Stimulated activated CD4-positive, alpha-beta T cell treated with anti-CD3 and anti-CD28 coated beads, Interleukin-12 subunit alpha, Interleukin-12 subunit beta, amount 100 ng/mL, for 24 hours (primary cell): ENCODE measurements at places on chromosomes 7 and 10.
A peak's percentile ranks its signal among the peaks of the same experiment; 100 is the strongest.

GRCh38 chr7:2312267-2312929, 1.8 kb downstream of the SNX8 start:
- DNase-seq = no peak

DNA sequence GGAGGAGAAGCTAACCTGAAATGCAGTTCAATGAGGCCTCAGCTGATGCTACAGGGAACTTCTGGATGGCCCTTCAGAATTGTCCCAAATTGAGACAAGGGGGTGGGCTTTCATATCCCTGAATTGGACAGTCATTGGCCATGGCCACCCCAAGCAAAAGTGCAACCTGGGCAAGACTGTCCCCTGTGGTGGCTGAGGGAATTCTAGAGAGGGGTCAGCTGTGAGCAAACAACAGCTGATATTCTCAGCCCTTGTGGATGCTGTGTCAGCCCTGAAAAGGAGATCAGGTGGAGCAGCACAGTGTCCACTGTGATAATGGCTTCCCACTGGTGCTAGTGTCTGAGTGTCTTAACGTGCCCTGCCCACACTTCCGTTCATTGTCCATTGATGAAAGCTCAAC, 76.6 kb downstream of the SLC16A9 start:
- DNase-seq = no peak

GRCh38 chr10:121296881-121297585, 301.2 kb downstream of the FGFR2 start:
- DNase-seq = no peak

DNA sequence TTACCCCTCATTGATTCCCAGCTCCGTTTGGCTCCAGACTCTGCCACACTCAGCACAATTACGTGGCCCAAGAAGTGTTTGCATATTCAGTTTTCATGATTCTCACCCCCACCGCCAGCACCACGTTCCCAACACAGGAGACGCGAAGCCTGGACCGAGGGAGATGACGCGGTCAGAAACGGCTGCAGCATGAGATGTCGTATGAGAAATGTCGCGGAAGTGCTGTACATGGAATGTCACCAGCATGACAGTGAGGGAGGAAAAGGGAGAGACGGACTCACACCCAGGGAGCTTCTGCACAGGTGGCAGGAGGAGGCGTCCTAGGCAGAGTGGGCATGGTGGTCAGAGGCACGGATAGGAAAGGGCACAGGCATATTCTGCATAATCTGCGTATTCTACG, 188.3 kb downstream of the WDR37 start:
- DNase-seq = no peak

GRCh38 chr7:157423886-157424565, 87.2 kb downstream of the DNAJB6 start:
- no peak for DNase-seq

- no peak for DNase-seq
Measured at GRCh38 chr10:92850185-92850584, 1.9 kb downstream of the EXOC6 start.

DNA sequence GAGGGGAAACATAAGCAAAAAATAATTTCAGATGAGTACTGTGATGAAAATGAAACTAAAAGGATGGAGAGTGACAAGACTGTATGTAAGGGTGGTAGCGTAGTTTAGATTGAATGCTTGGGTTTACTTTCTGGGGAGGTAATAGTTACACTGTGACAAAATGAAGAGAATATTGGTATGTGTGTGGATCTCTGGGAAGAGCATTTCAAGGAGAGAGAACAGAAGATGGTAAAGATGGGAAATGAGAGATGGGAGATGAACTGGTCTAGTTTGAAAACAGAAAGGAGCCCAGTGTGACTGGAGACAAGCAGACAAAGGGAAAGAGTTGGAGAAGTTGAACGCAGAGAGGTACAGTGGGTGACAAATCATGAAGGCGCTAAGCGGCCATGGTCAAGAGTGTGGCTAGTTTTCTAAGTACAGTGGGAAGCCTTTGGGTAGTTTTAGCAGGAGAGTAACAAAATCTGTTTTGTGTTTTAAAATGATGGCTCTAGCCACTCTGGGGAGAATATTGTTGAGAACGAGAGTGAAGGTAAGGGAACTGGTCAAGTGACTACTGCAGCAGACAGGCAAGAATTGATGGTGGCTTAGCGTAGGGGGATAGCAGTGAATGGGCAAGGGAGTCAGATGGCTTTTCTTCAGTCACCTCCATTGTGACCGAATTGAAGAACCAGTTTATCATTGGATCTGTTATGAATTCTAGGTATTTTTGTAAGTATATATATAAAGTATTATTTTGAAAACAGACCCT, 22.6 kb downstream of the PALS2 start:
- no peak for DNase-seq

DNA sequence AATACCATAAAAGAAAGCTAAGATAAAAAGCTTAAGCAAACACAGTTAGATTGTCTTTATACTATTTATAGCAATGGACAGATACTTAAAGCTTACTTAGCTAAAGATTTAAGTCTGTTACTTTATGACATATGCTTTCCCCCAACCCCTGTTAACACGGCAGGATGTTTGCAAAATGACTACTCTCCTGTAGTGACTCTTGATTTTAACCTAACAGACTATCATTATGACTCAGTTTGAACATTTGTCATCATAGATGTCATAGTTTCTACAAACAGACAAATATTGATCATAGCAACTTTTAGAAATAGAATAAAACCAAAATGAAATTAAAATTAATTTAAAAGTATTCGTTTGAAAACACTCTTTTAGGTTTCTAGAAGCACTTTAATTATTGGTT, 7.8 kb upstream of the COMMD3 start:
- no peak for DNase-seq

DNA sequence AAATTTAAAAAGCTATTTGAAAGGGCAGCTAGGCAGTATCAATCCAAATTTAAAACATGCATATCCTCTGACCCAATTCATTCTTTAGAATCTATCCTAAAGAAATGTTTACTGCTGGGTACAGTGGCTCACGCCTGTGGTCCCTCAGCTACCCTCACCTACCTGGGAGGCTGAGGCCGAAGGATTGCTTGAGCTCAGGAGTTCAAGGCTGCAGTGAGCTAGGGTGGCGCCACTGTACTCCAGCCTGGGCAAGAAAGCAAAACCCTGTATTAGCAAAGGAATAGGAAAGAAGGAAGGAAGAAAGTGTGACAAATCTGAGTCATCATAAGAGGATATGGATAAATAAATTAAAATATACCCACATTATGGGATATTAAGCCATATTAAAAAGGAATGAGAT, 36.3 kb downstream of the C7orf33 start:
- no peak for DNase-seq

DNA sequence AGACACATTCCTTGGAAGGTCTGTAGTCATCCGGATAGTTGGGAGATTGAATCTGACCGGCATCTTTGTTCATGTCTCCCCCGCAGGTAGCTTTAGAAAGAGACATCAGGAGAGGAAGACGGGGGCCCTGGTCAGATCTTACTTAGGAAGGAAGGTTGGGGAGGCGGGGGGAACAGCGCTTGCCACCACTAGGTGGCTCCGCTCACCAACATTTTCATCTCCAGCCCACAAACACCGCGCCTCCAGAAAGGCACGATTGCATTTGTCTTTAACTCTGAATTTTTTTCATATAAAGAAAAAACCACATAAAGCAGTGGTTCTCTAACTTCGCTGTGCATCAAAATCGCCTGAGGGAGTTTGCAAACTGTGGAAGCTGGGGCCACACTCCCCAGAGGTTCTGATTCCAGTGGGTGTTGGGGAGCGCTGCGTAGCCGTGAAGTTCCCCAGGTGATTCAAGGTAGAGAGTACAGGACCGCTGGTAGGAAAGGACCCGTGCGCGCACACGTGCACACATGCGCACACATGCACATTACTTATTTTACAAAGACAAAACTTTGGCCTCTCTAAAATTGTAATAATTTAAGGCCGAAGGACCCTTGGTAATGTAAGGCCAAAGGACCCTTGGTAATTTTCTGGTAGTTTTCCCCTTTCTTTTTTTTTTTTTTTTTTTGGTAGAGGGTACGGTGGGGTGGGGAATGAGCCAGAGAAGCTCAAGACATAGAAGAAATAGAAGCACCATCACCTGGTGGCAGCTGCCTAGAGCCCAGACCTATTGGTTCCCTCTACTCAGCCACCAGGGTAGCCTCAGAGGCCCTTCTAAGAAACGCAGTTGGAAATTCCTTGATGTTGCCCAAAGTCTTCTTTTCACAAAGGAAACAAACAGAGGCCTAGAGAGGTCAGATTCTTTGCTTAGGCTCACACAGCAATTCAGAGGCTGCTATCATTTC, 37.4 kb upstream of the OPALIN start:
- DNase-seq = peak; percentile 42

DNA sequence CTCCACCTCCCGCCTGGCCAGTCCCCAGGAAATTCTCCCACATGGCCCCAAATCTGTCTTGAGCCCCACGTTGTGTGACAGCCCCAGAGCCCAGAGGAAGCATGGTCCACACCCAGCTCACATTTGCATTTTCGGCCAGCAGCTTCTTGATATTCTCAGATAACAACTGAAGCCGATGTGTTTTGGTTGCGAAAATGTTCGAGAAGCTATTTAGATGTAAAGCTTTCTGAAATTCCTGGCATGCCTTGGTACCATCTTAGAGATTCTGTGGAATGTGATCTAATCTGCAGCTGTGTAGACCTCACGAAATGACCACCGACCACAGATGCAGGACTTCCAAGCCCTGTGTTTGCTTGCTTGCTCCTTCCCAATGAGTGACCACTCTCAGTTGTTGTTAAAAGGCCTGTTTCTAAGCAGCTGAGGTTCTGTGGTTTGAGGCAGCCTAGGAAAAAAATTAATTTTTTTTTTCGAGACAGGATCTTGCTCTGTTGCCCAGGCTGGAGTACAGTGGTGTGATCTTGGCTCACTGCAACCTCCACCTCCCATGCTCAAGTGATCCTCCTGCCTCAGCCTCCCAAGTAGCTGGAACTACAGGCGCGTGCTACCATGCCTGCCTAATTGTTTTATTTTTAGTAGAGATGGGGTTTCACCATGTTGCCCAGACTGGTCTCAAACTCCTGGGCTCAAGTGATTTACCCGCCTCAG, 8.8 kb downstream of the SLC4A2 start:
- no peak for DNase-seq

DNA sequence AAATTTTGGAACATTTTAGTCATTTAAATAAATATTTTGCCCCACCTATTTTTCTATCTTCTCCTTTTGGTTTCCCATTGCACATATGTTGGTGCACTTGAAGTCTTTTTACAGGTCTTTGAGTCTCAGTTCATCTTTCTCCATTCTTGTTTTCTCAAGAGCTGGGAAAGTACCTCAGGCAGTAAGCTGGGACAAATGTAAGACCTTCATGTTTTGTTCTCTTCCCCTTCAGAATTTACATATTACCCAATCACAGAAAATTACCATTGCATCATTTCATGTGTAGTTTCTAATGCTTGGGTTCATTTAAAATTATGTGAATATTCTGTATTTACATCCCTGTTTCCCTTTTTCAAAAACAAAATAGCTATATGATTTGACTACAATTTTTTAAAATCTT, 1150.0 kb upstream of the POT1 start:
- DNase-seq = no peak

DNA sequence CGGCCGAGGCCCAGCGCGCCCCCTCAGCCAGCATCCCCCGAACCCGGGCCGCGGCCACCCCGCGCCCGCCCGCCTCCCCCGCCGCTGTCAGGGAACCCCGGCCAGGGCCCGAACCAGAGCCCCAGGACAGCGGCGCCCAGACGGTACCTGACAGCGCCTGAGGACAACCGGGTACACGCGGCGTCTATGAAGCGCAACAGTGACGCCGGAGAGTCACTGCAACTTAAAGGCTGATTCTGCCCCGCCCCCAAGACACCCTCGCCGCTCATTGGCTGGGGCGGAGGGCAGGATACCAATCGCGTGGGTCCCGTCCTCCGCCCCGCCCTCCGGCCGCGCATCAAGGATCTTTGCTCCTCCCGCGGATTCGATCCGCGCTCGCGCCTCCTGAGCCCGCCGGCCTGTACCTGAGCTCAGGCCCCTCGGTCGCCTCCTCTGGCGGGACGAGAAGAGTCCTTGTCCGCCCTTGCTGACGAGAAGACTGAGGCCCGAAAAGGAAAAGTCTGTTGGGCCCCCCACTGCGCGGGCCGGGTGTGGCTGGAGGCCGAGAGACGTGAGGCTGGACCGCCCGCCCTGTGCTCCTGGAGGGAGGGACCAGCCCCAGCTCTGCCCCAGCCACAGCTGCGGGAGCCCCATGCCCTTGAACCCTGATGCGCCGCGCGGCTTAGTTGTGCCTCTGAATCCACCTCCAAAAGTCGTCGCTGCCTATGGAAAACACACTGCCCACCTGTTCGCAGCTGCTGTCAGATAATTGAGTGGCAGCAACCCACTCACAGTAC, at the start of gene OAT:
OAT (minus strand) TSS at position 198 of the 776 bp plus-strand sequence. CDS start 6,752 bp downstream, outside the sequence.
- DNase-seq = peak; percentile 97

DNA sequence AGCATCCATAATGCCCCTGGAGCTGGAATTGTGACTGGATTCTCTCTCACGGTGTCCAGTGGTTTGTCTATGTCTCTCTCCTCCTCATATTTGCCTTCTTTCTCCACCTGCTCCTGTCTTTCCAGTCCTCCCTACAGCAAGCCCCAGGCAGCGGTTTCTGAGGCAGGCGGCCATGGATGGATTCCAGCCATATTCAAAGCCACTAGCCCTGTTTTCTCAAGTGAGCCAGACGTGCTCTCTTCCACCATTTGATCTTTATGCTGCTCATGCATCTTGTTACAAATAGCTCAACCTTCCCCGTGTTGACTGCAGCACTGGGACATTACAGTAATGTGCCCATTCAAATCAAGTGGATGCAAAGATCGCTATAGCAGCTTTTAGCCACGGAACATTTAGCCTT, 387.2 kb upstream of the PODXL start:
- no peak for DNase-seq

GRCh38 chr7:55099821-55100543, 81.2 kb downstream of the EGFR start:
- DNase-seq = no peak
